ENCODE measurements at places on chromosomes 3 and 15.

DNA sequence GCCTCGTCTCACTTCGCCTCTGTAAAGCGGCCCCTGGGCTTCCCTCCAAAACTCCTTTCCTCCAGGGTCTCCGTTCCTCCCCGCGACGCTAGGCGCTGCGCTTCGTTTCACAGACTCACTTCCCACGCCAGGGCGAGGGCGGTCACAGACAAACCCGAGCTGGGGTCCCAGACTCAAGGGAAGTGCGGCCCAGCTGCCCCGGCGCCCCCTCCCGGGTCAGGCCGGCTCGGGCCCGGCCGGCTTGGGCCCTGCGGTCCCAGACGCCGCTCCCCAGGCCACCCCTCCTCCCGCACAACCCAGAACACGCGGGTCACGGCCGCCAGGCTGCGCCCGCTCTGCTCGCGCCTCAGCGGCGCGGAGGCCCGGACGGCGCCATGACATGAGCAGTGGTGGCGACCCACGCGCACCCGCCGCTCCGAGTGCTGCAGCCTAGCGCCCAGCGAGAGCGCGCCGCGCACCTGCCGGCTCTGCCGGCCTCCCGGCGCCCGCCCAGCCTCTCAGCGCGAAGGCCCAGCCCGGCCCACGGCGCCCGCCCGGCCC lies 547 bp downstream of the NUP210 start:
- peak; percentile 71 for DNase-seq

DNA sequence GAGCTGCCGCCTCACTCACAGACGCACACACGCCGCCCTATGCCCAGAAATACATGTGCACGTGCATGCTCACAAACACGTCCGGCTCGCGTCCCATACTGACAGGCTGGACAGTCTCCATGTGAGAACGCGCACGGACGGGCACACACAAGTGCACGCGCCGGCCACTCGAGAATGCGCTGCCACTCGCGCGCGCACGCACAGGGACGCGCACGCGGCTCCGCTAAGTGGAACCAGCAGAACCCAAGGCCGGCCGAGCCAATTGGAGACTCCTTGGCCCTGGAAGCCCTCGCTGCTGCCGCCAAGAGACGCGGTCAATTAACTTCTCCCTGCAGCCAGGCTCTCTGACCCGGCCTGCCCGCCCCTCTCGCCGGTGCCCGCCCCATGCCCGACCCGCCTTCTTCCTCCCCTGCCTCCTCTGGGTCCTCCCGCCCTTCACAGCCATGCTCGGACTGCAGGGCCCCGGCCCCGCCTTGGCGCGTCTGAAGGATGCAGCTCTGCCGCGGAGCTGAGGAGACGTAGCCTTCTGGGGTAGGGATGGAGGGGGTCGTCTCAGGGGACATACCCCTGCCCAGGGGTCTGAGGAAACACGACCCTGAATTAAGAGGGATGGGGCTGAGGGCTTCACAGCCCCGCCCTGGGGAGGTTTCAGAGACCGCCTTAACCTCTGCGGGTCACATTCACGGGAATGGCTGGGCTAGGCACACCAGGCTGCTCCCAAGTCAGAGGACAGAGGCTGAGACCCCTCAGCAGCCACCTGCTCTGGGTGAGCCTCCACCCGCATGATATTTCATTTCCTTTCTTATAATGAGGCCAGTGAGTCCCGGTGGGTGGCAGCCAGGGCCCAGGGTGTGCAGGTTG lies 15.0 kb downstream of the PTH1R start:
- DNase-seq = peak; percentile 83

DNA sequence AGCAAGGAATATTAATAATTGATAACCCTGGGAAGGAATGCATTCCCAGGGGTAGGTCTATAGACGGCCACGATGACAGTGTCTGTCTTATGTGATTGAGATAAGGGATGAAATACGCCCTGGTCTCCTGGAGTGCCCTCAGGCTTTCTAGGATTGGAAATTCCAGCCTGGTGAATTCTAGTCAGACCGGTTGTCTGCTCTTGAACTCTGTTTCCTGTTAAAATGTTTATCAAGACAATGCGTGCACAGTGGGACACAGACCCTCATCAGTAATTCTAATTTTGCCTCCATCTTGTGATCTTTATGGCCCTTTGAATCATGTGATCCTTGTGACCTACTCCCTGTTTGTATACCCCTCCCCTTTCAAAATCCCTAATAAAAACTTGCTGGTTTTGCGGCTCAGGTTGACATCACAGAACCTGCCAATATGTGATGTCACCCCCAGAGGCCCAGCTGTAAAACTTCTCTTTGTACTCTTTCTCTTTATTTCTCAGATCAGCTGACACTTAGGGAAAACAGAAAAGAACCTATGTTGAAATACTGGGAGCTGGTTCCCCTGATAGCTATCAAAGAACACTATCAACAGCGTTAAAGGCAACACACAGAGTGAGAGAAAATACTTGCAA lies 183.3 kb downstream of the PDE8A start:
- DNase-seq = peak; percentile 43

DNA sequence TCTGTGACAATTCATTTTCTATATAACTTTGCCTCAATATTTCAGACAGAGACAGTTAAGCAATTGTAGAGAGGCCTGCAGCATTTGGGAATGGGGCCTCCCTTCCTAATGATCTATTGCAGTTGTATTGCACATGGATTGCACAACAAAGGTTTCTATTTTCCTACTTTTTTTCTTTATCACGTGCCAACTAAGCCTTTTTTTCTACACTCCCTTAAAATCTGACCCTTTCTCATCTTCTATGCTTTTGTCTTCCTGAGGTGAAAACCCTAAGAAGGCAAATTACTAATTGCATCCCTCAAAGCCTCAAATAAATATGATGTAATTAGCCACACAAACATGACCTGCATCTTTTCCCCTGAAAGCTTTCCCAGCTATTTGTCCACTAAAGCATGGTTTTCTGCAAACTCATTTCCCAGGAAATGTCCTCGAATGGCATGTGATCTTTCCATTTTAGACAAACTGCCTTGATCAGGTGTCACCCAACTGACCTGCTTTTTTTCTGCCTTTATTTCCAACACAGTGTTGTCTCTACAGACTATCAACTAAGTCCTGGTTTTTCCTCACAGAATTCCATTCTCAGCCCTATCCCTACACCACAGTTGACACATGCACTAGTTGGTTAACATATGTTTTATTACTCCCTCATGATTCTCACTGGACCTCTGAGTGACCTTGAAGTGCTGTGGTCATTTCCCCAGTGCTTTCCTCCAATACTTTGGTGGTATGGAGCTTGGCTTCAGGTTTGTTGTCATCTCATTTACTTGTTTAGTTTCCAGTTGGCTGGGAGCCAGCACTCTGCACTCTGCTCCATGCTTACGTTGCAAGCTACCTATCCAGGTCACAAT lies 31.9 kb upstream of the TSC22D2 start:
- DNase-seq = peak; percentile 55

DNA sequence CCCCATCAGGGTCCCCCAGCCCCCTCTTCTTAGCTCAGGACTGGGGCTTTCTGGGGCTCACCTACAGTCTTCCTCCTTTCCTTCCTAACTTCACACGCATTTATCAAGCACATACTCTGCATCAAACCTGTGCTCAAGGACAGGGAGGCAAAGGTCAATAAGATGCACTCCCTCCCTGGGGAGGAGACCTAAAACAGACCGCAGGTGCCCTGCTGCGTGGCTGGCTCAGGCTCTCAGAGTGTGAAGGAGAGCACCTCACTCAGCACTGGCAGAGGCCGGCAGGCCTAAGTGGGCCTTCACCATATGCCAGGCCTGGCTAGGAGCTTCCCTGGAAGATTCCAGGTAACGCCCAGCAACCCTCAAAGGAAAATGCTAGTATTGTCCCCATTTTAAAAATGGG lies 16.5 kb downstream of the LIPC start:
- DNase-seq = no peak

- DNase-seq = no peak
These were observed 1.1 kb upstream of the DENND4A start for GRCh38 chr15:65792988-65793817.

- DNase-seq = no peak
These were observed 131.9 kb downstream of the DNAJB8 start for GRCh38 chr3:128334766-128335165.

DNA sequence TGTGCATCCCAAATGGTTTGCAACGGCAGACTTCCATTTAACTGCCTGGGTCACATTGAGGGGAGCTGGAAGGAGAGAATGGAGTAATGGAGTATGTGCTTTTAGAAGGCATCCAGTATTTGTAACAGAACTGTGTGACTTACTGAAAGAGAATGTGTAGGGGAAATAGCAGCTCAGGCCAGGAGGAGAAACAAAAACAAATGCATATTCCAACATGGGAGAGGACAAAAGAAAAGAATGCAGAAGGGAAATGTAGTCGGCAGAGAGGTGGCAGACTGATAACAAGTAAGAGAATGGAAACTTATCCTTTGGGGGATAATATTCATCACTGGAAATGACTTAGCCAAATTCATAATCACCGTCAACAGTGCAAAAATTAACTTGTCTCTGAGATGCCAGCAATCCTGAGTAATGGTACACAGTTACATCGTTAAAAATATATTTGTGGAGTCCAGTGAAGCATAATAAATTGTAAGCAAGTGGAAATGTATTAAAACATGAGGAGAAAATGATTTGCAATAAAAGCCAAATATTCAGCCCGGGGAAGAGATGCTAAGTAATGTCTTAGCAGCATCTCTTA lies 294.9 kb upstream of the SGO1 start:
- no peak for DNase-seq

DNA sequence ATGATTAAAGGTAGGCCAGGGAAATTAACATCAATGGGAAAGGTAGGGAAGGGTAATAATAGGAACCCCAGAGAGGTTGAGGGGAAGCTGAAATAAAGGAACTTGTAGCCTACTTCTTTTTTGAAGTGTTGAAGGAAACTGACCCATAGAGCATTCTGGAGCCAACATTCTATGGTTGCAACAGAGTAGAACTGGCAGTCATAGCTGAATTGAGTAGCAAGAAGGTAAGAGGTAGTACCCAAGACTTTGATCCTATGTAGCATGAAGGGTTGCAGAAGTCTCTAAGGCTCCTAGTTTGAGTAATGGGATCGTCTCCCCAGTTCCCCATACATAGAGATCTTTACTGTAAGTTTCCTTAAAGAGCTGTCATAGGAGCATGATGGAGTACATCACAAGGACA lies 7.4 kb upstream of the ZNF774 start:
- DNase-seq = no peak

GRCh38 chr15:40343512-40343911 lies 2.8 kb upstream of the CCDC9B start:
- peak; percentile 60 for DNase-seq

DNA sequence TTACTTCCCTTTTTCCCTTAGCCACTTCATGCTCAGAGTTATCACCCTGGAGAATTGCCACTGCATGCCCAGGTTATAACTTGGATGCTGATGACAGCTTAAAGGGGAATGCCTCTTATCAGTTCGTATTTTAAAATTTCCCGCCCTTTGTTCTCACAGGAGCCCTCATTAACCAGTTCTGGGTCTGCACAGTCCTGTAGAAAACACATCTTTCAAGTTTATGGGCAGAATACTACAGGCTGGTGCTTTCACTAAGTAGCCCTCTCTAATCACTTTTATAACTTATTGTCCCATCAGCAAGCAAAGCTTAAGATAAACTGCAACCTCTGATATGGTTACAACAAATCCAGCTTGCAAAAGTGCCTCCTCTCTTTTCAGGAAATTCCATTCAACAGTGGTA lies 587.3 kb upstream of the UBE2E2 start:
- peak; percentile 4 for DNase-seq

GRCh38 chr3:71226565-71227269 lies 356.8 kb downstream of the FOXP1 start:
- no peak for DNase-seq

GRCh38 chr3:195863121-195864061 lies 45.0 kb downstream of the TNK2 start:
- peak; percentile 93 for DNase-seq

GRCh38 chr15:77506311-77507142 lies 85.8 kb downstream of the HMG20A start:
- DNase-seq = no peak

DNA sequence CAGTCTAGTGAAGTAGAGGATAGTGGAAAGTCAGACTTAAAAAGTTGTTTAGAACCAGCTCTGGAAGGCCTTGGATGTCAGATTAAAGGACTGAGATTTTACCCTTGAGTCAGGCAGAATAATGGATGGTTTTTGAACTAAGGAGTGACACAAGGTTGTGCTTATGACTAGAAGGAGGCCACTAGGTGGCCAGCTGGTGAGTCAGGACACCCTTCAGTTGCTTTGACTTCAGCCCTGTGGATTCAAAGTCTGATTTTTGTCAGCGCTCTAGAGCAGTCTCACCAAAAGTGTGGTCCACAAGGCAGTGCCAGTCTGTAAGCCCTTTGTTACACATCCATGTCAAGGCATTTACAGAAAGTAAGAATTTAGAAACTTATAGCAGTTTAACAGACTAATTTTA lies 3.8 kb upstream of the GABPB1 start:
- peak; percentile 62 for DNase-seq

DNA sequence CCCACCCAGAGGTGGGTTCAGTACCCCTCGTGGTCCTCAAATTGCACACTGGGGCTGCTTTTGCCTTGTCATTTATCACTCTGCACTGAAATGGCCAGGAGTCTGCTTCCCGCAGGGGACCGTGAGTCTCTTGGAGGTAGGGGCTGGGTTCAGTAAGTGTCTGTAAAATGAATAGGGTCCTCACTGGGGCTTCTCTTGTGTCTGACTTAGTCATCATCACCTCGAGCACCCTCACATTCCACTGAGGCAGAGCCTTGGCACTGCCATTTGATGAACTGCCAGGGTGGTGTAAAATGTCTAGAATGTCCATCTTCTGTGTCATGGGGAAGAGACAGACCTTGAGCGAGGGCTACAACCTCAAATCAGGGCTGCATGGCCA lies 61.0 kb upstream of the RYK start:
- no peak for DNase-seq

- DNase-seq = no peak
These were observed 1.2 kb upstream of the CLSTN2 start for GRCh38 chr3:139933766-139934165.

DNA sequence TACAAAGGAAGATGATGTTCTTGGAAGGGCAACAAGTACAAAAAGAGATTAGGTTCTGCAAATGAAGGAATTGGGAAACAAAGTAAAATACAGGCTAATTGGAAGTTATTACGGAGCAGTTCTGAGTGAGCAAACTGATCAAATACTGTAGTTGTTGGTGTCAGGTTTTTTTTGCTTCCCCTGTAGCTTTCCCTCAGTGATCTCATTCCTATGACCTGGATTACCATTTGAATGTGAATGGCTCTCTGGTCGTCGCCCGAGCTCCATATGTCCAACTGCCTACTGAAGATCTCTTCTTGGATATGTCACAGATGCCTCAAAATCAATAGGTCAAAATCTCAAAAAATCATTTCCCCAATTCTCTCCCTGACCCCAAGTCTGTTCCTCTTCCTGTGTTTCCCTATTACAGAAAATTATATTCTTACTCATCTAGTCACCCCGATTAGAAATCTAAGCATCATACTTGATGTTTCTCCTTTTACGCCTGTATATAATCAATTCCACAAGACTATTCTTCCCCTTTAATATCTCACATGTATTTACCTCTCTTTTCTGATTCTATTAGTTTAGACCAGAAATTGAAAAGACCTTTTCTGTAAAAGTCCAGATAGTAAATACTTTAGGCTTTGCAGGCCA lies 29.0 kb downstream of the GOLM2 start:
- DNase-seq = no peak

DNA sequence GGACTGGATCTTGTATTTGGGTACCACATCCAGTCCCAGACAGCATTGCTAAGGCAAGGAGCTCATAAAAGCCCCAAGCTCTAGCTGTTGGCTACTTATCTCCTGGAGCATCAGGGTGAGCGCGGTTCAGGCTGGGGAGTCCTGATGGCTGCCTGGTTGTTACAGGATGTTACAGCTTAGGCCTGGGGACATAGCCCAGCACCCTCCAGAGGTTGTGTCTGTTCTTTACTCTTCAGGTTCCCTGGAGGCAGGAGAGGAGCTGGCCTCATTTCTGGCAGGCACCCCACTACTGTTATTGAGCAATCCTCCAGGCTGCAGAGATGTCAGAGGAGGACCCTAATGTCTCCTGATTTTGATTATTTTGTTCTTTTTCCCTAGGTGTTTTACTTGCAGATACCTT lies 26.6 kb downstream of the APBA2 start:
- DNase-seq = no peak

Measured in hepatocyte (in vitro differentiated cells).